Left renal cortex interstitium (tissue), 4 donors: ENCODE measurements at places on chromosomes 7 and 10. TPM values are rescaled to one million over a fixed set of nuclear protein-coding genes. Genes with fewer than 3 reads are reported as not detected.

TMEM236 gene
- polyA plus RNA-seq: 0.19 TPM

- DNase-seq: no peak
Measured at GRCh38 chr7:42381161-42381560, 144.2 kb upstream of the GLI3 start.

MEIG1 gene
- polyA plus RNA-seq: 0.86 TPM

DNA sequence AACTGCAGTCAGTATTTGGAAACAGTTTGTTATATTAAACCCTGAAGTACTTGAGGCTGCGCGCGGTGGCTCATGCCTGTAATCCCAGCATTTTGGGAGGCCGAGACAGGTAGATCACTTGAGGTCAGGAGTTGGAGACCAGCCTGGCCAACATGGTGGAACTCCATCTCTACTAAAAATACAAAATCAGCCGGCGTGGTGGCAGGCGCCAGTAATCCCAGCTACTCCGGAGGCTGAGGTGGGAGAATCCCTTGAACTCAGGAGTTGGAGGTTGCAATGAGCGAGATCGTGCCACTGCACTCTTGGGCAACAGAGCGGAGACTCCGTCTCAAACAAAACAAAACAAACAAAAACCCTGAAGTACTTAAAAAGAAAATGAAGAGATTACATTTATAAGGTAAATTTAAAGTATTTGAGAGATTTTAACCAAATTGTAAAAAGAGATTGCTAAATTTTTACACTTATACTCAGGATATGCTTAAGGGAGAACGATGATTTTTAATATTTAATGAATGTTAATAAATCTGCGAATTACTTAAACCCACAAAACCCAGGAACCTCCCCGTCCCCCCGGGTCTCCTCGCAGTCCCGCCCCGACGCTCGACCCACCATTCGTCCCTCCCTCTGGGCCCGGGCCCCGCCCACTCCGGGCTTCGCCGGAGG, 425 bp upstream of the MTG1 start:
- DNase-seq: no peak

DNA sequence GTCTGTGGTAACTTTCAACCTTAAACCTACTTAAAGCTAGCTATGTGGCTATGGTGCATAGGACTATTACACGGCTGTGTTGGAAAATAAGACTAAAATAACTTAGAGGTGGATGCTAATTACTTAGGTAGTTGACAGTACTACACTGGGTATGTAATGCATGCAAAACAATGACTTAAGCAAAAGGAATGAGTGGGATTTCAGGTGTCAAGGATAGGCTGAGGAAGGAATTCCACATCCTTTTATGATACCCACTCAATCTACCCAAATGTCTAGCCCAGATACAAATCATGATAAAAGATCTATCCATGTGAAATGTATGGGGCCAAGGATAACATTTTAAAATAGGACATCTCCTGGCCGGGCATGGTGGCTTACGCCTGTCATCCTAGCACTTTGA, 13.9 kb downstream of the CDNF start:
- no peak for DNase-seq

GRCh38 chr10:44009891-44010632, 361.4 kb upstream of the ZNF32 start:
- no peak for DNase-seq

DNA sequence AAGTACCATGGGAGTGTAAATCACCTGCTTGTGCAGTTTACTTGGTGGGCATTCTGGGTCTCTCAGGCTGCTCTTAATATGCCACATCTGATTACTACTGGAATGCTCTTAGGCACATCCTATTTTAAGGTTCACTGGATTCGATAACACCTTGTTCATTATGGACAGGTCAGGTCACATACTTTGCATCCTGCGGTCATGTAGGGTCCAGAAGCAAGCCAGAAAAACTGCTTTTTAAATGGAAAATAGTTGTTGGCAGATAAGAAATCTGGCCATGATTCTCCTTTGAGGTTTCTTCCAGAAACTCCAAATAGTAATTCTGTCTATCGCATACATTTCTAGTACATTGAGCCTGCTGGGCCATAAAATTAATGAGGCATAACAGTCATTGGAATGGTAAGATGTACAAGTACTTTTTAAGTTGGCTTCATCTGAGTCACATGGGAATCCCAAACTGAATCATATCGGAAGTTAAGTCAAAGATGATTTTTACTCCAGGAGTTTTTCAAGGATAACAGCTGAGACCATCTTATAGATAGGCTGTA, 371.9 kb downstream of the LRRTM3 start:
- no peak for DNase-seq

GRCh38 chr7:73721377-73721817, 1.9 kb upstream of the STX1A start:
- no peak for DNase-seq

DNA sequence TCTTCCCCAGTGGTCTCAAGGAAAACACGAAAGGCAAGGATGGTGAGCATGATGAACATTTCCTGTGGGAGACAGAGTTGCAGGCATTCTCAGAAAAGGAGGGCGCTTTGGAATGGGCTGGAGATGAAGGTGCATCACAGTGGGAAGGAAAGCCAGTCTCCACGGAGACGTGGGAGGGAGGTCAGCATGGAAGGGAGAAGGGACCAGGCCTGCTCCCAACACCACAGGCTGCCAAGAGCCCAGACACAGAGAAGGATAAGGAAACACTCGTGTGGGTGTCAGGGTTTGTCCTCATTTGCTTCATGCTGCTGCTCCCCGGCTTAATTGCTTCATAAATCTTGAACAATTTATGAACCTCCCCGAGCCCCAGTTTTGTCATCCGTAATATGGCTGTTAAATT, 231.5 kb upstream of the ZNF32 start:
- no peak for DNase-seq

SPDYE9 gene
- 0.28 TPM for polyA plus RNA-seq
